Activated CD4-positive, alpha-beta memory T cell treated with anti-CD3 and anti-CD28 coated beads for 36 hours (primary cell): ENCODE measurements at places on chromosomes 5 and 9. TPM values are rescaled to one million over a fixed set of nuclear protein-coding genes. Genes with fewer than 3 reads are reported as not detected.

NXNL2 gene
- total RNA-seq, result not detected

C5orf22 gene
- total RNA-seq, result 29.0 TPM

RORB gene
- 0.07 TPM for total RNA-seq

MELK gene
- 69.6 TPM for total RNA-seq

CCT5 gene
- total RNA-seq, result 360 TPM

HSD17B3 gene
- not detected for total RNA-seq

ABITRAM gene
- 9.4 TPM for total RNA-seq
